Activated T-helper 1 cell treated with Interleukin-2 at 50 U/mL for 16 hours (primary cell): ENCODE measurements at places on chromosomes 4 and X.

- no peak for DNase-seq
Observed at GRCh38 chr4:2433609-2434350, 15.0 kb downstream of the CFAP99 start.

GRCh38 chr4:102807345-102807744, 20.0 kb downstream of the UBE2D3 start:
- no peak for DNase-seq

GRCh38 chr4:15684498-15684897, 2.9 kb downstream of the FAM200B start:
- DNase-seq = no peak

DNA sequence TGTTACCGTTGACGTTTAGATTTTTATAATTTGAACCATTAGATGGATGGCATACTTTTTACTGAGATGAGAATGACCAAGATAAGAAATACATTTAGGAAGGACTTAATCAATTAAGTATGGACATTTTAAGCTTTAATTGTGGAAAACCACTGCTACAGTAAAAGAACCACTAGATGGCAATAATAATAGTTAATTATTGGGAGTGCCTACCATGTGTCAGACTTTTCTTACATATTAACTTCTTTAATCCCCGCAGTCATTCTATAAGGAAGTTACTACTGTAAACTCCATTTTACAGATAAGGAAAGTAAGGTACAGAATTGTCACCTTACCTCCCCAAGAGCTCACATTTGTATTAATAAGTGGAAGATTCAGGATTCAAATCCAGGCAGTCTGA, 48.5 kb upstream of the MYOZ2 start:
- no peak for DNase-seq

DNA sequence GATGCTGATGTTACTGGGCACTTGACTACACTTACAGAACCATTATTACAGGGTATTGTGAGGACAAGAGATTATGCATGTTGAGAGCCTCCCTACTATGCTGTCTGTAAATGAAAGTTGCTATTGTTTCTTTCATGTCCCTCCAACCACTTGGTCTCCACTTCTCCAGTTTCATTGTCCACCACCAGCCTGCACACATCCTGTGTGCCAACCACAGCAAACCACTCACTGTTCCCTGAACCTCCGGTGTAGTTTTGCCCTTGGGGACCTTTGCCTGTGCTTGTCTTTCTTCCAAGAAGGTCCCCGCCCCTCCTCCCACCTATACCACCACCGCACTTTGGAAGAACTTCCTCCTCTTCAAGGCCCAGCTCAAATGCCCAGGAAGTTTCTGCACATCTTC, 43.1 kb upstream of the AFF2 start:
- DNase-seq = no peak
